ENCODE measurements at places on chromosomes 16 and 17.

GRCh38 chr17:61368049-61368831 is 31.4 kb upstream of the TBX2 start:
- DNase-seq: no peak

GRCh38 chr16:86410081-86410480 is 100.2 kb upstream of the FOXF1 start:
- DNase-seq: no peak

DNA sequence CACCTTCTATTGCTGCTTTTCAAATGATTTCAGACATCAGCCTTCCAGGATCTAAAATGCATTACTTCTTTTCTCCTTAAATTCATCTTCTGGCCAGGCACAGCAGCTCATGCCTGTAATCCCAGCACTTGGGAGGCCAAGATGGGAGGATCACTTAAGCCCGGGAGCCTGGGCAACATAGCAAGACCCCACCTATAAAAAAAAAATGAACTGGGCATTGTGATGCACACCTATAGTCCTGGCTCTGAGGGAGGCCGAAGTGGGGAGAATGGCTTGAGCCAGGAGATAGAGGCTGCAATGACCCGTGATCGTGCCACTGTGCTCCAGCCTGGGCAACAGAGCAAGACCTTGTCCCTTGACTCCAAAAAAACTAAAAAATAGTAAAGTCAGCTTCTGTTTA is 208.5 kb downstream of the SPECC1 start:
- no peak for DNase-seq

DNA sequence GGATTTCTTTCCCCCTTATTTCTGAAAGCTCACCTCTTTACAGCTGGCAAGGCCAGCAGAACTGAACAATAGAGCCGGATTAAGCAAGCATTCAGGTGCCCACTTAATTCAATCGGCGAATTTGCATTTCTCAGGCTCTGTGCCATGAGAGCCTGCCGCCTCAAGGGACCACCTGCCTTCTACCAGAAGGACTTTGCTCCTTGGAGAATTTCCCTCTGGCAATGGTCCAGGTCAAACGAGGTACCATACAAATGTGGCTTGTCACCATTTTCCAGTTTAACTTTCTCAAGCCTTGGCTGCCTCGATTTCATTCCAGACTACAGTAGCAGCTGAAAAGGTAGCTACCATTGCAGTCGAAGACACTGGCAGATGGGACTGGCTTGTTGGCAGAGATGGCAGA is 534.0 kb downstream of the MAF start:
- DNase-seq: no peak

DNA sequence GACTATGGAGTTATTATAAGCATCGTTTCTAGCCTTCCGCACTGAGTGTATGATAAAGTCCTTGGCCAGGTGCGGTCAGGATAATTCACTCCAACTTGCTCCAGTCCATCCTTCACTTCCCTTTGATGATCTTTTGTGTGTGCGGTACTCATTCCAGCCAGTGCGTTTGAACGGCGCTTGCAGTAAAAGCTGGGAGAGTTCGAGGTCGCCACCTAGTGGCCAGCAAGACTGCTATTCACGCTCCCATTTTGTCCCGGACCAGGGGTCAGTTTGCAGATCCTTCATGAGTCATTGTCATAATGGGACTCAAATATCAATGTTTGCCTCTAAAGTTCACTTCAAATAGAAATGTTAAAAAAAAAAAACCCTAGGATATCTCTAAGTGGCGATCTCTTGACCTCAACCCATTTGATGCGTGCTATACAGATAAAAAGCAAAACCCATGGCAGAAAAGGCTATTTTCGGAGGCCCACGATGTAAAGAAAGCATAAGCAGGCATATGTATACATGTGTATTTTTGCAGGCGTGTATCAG is 417.1 kb downstream of the TMEM114 start:
- DNase-seq: peak; percentile 59

DNA sequence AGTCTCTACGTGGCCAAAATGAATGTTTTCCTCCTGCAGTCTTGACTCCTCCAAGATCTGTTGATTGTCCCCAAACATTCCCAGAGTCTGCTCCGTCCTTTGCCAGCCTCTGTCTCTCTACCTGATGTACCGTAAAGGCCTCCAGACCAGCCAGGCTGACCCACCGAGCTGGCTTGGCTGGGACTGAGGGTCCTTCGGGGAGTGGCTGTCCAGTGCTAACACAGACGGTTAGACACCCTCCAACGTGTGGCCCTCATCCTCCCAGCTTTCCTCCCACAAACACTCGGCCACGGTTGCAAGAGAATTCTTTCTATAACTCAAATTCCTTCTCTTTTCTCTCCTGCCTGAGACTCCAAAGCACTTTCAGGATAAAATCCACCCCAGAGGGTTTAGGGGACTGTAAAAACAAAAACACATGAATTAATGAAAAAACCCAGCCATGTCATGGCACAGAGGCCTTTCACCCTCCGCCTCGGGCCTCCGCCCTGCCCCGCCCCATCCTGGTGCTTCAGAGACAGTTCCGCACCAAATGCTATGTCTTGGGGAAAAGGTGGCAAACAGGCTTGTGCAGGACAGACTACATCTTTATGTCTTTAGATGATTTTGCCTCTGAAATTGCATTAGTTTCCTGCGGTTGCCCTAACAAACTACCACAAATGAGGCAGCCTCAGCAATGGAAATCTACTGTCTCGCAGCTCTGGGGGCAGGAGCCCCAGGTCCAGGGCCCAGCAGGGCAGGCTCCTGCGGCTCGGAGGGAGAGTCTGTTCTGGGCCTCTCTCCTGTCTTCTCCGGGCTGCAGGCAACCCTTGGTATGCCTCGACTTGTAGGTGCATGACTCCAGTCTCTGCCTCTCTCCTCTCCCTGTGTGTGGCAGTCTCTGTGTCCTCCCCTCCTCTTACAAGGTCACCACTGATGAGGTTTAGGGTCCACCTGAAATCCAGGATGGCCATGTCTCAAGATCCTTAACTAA is 72.5 kb upstream of the CBX4 start:
- no peak for DNase-seq

DNA sequence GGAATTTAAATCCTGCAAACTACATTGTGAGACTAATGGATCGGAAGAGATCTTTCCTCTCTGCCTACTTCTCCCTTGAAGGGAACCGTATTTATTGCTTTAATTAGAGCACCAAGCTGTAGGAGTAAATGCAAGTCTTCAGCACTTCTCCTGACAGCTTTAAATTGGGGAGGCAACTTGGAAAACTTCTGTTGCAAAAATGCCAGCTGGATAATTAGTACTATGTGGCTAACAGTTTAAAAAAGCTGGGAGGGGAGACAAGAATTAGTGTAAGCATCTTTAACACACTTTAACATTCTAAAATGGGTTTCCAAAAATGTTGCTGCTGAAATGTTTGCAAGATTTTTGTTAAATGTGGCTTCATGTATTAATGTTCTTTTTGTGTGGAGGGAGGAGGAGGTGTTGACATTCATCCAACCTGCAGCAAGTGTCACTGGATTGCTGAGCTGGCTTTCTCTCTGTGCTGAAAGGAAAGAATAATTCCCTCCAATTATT is 108.5 kb downstream of the PCTP start:
- no peak for DNase-seq

GRCh38 chr17:78258323-78259191 is 27.1 kb downstream of the TMEM235 start:
- peak; percentile 61 for DNase-seq

DNA sequence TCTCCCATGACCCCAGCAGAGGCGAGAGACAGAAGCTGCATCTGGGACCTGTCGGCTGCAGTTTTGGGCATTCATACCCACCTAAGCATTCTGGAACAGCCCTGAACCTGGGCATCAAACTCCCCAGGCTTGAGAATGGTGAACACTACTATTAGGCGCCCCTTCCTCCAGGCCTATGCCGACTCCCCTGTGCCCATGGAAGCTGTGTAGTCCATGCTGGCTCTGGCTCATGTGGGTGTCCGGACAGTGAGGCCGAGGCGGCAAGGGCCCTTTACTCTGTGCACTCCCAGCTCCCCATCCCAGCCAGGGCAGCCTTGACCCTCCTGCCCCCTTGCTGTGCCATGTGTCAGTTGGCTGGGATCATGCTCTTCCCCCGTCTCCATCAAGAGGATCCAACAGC is 89.0 kb upstream of the TOB1 start:
- DNase-seq: no peak

DNA sequence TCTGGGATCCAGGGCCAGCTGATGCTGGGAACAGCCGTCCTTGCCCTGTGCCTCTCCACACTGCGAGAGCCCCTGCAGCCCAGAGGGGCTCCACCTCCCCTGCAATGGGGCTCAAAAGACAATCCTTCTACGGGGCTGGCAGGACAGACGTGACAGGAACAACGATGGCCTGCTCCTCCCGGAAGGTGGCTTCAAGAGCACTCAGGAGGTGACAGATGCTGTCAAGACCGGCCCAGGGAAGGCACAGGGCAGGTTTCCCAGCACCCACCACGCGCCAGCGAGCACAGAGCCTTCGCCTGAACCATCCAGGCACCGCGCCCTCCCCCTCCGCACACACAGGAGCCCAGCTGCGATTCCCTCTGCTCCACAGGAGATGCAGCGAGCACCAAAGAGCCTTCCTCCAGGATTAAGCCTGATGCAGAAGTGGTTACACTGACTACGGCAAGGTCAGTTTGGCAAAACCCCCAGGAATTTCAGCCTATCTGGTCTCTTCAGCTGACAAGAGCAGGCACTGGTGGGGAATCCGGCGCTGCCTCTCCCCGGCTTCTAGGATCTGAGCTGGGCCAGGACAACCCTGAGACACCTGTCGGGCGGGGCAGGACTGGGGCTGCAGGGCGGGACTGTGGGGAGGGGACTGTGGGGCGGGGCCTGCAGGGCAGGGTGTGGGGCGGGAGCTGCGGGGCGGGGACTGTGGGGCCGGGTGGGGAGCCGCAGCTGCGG is 103.4 kb downstream of the ZNF778 start:
- DNase-seq: no peak

GRCh38 chr17:55770196-55770870 is 19.5 kb downstream of the PCTP start:
- DNase-seq: peak; percentile 15

- no peak for DNase-seq
Measured at GRCh38 chr17:3962217-3962964, 1.8 kb downstream of the ATP2A3 start.

- DNase-seq: no peak
Measured at GRCh38 chr17:13952009-13952750, 117.1 kb upstream of the COX10 start.

GRCh38 chr17:41474863-41475262 is 6.1 kb downstream of the KRT35 start:
- no peak for DNase-seq

DNA sequence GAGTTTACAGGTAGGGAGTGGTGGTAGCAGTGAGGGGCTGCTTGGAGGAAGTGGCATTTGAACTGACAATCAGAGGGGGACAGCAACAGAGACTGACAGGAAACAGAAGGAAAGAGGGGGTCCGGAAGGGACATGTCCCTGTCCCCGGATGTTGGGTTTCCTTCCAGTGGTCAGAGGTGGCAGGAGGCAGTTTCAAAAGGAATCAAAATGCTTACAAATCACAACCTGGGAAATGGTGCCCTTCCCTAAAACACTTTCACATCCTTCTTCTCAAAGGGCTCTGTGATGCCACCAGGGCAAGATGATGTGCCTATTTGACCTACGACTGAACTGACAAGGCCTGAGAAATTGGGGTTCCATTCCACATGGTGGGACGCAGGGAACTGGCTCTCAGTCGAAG is 19.7 kb downstream of the ADGRG1 start:
- peak; percentile 58 for DNase-seq

- DNase-seq: no peak
Measured at GRCh38 chr17:17692353-17693252, 11.3 kb downstream of the RAI1 start.

GRCh38 chr16:87806641-87807546 is 41.1 kb upstream of the KLHDC4 start:
- peak; percentile 77 for DNase-seq

GRCh38 chr16:55842369-55843104 is 9.6 kb upstream of the CES1 start:
- DNase-seq: peak; percentile 70

DNA sequence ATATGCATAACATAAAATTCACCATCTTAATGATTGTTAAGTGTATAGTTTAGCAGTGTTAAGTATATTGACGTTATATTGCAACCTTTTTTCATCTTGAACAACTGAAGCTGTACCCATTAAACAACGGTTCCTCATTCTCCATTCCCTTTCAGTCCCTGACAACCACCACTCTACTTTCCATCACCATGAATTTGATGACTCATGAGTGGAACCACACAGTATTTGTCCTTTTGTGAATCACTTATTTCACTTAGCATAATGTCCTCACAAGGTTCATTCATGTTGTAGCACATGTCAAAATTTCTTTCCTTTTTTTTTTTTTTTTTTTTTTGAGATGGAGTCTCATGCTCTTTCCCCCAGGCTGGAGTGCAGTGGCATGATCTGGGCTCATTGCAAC is 46.0 kb downstream of the HOXB1 start:
- DNase-seq: no peak

DNA sequence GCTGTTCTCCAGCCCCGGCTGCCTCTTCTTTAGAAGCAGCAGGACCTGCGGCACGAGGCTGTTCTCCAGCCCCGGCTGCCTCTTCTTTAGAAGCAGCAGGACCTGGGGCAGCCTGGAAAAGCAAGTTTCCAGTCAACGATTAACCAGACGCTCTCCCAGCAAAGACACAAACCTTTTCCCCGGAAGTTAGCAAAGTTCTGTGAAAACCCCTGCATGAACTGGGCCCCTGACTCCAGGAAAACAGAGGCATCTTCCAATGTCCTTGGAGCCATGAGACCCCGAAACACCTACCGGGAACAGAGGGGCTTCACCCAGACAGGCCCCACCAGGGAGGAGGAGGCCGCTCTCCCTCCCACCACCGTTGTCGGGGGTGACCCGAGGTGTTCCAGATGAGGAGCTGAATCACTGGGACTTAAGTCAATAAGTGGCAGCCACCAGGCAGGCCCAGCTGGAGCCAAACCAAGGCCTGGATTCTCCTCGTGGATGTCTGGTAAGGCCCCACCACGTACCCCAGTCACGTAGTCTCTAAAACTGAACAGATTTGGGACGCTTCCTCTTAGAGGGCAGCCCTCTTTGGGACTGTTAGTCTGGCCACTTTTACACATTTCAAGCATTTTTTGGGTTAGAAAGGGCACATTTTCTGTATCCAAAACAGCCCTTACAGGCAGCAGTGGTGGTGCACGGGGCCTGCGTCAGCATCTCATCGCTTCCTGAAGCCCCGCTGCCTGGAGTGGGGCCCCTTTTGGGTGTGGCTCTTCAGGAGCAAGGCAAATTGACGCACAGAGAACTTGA is at the start of gene RPH3AL:
Gene RPH3AL (minus strand): TSS at position 387 of the 792 bp plus-strand sequence. CDS start 25,264 bp downstream, outside the sequence.
- DNase-seq: no peak

DNA sequence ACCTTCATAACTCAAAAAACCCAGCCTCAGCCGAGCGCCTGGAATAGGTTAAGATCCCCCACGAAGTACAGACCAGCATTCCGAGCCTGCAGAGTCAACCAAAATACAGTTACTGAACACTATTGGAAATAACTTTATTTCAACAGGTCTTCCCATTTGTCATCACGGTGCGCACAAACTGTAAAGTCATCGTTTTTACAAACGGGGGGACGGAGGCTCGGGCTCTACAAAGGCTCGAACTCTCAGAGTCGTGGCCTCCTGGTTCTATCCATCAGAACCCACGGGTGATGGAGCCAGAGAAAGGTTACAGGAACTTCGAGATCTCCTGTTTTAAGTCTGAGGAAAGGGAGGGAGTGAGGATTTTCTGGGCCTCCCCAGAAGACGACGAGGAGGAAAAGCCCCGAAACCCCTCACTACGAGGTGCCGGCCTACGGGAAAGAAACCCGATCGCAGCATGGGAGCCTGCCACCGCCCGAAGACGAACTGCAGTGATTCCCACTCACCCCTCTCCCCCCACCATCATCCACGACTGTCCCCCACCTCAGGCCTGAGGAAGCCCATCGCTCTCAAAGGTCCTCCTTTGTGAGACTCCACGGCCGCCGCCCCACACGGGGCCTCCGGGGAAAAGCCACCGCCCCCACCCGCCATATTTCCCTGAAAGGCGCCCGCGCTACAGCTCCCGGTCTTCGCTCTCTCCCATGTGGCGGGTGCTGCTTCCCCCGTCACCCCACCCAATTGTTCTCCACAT is 917 bp downstream of the YWHAE start:
- peak; percentile 49 for DNase-seq

Measured in inflammatory macrophage (primary cell).